Effector CD4-positive, alpha-beta T cell (primary cell): ENCODE measurements at places on chromosomes 12 and 14.

- DNase-seq = no peak
Observed at GRCh38 chr12:115507560-115507889, 770.0 kb downstream of the MED13L start.

DNA sequence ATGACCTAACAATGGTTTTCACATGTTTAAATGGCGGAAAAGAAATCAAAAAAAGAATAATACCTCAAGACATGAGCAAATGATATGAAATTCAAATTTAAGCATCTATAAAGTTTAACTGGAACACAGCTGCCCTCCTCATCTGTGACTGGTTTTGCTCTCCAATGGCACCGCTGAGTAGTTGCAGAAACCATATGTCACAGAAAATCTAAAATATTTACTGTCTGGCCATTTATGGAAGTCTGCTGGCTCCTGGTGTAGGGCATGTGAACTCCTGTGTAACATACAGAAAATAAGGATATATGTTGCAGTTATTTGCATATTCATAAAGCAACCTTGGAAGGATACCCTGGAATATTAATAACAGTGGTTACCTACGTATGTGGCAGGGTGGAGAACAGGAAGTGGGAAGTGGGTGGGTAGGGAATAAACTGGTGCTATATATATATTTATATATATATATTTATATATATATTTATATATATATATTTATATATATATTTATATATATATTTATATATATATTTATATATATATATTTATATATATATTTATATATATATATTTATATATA, 48.4 kb downstream of the LTBP2 start:
- DNase-seq = no peak

- DNase-seq = no peak
Observed at GRCh38 chr14:89386212-89386886, 30.7 kb downstream of the FOXN3 start.

- DNase-seq = no peak
Observed at GRCh38 chr12:92503029-92503931, 199.5 kb upstream of the PLEKHG7 start.

GRCh38 chr12:93585247-93585646, 12.8 kb downstream of the SOCS2 start:
- no peak for DNase-seq

DNA sequence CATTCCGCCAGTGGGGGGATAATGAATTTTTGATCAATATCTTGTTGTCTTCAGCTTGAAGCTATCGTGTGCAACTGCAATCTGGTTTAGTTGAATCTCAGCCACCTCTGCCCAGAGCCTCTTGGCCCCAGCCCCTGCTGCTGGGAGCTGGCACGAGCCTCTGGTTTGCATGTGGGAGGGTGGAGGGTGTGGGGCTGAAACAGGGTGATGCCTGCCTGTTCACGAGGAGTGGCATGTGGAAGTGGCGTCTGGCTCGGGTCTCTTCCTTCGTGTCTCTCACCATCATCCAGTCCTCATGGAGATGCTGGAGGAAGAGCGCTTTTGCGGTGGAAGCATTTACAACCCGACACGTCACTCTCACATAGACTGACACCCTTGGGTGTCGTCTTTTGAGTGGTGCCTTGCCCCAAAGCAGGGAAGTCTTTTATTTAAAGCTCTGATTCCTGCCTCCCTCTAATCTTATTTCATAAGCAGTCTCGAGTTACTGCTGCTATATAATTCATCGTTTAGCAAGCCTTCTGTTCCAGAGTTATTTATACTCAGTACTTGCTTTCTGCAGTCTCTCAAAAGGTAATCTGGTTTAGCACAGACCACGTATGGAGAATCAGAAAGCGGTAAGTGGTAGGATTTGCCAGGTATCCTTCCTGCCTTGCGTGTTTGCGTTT, 64.5 kb downstream of the AACS start:
- no peak for DNase-seq

DNA sequence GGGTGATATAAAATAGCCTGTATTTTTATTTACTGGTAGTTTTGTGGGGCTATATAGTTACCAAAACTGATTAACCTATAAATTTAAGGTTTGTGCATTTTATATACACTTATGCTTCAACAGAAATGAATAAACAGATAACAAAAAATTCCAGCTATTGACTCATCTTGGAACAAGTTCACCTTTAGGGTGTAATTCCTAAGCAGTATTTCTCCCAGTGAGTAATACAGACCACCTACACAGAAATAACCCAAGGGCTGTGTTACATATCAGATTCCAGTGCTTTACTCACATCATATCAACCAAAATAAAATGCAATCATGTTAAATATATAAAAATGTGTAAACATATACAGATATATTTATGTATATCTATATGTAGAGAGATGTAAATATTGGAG, 345.6 kb downstream of the ADAMTS20 start:
- DNase-seq = no peak

DNA sequence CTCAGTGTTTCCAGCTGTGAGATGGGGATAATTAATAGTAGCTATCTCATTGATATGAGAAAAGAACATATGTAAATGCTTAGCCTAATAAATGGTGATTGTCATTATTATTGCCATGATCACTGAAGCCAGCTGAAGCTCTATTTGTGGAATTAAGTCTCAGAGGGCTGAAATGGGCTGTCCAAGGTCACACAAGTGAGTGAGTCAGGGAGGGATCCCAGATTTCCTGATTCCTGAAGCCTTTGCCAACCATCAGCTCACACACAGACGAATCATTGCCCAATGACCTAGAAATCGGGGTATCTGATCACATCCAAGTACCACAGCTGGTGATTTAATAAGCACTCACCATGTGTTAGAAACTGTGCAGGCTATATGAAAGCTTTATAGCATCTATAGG, 21.6 kb upstream of the TMEM229B start:
- no peak for DNase-seq

DNA sequence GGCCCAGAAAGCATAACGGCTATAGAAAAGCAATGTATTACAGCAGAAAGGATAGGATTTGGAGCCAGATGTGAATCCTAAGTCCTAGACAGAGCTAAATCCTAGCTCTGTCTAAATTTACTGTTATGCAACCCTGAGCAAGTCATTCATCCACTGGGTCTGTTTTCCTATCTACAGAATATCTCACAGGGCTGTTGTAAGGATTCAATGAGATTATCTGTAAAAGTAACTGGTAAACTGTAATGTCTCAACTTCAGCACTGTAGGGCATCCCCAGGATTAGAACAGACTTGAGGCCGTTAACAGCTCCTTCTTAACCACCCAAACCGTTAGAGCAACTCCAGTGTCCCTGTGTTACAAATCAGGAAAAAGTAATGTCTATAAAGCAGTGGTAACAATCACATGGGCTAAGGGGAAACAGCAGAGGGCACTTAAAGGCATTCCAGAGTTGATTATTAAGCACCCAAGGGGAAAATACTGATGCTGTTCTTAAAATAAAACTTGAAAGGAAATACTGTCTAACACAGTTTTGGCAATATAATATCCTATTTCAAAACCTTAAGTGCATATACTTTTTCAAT, 10.1 kb downstream of the GMFB start:
- DNase-seq = no peak

GRCh38 chr12:4178424-4179170, 95.0 kb upstream of the CCND2 start:
- no peak for DNase-seq

GRCh38 chr12:112194601-112195247, 69.4 kb downstream of the TRAFD1 start:
- DNase-seq = no peak

- DNase-seq = no peak
Observed at GRCh38 chr12:44654646-44655639, 221.2 kb downstream of the NELL2 start.

DNA sequence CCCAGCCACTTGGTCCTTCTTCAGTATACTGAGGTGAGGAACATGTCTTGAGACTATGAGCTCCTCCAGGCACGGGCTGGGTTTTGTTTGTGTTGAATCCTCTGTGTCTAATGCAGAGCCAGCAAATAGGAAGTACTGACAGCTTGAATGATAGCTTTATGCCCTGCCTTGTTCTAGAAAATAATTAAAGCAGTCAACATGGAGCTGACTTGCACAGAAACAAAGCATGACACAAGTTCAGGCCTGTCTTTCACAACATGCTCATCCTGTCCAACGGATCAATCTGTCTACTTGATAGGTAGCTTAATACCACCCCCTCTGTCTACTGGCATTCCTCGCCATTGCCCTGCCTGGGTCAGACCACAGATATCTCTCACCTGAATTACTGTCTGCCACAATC, 140.9 kb downstream of the ESRRB start:
- no peak for DNase-seq

- no peak for DNase-seq
Observed at GRCh38 chr12:126051611-126052107, 986.4 kb downstream of the AACS start.

- DNase-seq = no peak
Observed at GRCh38 chr14:44388306-44388705, 118.8 kb downstream of the FSCB start.

GRCh38 chr12:128047266-128048060, 219.5 kb upstream of the TMEM132C start:
- no peak for DNase-seq

GRCh38 chr12:27493260-27493940, 30.6 kb upstream of the PPFIBP1 start:
- no peak for DNase-seq

- DNase-seq = no peak
Observed at GRCh38 chr14:96752125-96752524, 45.1 kb upstream of the VRK1 start.
